EL (cell line): ENCODE measurements at places on chromosomes 2 and 18.

- no peak for DNase-seq
Measured at GRCh38 chr18:3059272-3059671, 46.3 kb upstream of the LPIN2 start.

- DNase-seq: peak; percentile 30
Measured at GRCh38 chr2:234494361-234495250, 2.3 kb downstream of the ARL4C start.

DNA sequence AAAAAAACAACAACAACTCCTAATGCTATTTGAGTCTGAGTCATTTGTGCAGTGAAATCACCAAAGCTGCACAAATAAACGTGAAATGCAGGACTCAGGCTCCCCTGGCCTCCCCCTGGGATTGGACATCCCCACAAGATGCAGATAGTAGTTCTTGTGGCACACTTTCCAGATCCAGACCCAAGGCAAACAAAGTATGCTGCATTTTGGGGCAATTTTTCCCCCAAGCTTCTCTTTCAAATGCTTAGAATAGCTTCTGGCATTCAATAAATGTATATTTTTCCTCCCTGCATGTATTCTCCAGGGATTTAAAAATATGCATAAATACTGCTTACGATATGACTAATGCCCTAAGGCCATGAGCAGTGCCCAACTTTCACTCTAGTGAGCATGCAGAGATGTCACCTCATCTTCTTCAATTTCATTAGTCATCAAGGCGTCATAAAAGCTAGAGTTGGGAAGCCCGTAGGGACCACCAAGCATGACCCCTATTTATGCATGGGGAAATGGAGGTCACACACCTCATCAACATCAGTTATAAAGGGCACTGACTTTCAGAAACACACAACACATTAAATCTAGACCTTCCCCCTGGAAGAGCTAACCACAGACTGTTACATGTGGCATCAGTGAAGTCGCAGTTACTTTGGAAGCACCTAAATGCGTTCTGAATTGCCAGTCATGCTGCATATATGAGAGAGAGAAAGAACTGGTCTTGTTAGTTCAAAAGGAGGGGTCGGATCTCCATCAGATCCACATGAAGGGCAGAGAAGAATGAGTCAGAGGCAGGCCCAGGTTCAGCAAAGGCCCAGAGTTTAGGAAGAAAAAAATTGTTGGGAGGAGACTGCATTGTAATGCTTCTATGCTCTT lies 374.1 kb downstream of the LPIN1 start:
- peak; percentile 89 for DNase-seq

DNA sequence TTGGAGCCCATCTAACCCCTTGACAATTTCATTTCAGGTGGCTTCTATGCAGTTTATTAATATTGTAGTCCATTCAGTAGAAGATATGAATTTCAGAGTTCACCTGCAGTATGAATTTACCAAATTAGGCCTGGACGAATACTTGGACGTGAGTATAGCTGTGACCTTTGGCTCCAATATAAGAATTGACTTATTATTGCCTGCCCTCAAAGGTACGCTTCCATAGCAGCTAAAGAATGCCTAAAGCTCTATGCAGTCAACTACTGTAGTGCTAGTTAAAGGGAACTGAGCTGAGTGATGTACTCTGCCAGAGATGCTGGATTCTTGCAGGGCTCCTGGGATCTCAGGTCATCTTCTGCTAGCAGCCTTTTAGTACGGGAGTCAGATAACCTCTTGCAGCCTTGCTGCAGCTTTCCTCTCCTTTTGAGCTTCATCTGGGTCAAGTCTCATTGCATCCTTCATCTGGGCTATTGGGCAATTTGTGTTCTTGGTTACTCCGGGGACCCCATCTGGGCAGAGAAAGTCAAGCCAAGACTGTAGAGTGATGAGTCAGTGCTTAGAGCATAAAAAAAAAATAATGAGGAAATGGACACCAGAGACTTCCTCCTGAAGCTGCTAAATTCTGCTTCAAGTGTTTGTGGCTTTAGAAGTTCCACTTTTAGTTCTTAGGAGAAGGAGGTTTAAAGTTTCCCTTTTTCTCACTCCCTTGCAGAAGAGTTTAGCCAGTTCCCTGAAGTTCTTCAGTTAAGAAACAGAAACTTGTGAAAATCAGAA lies 105.6 kb downstream of the PRPF40A start:
- peak; percentile 75 for DNase-seq

GRCh38 chr2:189217541-189217940 lies 38.0 kb upstream of the COL5A2 start:
- peak; percentile 78 for DNase-seq

DNA sequence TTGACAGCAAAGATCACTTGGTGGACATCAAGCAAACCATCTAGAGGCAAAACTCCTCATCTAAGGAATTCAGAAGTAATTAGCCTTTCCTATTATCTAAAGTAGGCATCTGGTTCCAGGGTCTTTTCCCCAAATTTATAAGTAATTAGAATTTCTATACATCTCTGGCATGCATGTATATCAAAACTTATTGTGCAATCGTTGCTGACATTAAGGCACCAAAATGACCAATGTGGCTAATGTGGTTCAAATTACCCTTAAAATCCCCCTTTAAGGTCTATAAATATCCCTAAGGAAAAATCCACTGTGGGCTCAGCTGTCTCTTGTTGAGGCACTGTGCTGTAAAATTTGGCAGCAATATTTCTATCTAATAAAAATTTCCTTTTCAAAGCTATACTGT lies 695.9 kb upstream of the LRRTM4 start:
- no peak for DNase-seq

DNA sequence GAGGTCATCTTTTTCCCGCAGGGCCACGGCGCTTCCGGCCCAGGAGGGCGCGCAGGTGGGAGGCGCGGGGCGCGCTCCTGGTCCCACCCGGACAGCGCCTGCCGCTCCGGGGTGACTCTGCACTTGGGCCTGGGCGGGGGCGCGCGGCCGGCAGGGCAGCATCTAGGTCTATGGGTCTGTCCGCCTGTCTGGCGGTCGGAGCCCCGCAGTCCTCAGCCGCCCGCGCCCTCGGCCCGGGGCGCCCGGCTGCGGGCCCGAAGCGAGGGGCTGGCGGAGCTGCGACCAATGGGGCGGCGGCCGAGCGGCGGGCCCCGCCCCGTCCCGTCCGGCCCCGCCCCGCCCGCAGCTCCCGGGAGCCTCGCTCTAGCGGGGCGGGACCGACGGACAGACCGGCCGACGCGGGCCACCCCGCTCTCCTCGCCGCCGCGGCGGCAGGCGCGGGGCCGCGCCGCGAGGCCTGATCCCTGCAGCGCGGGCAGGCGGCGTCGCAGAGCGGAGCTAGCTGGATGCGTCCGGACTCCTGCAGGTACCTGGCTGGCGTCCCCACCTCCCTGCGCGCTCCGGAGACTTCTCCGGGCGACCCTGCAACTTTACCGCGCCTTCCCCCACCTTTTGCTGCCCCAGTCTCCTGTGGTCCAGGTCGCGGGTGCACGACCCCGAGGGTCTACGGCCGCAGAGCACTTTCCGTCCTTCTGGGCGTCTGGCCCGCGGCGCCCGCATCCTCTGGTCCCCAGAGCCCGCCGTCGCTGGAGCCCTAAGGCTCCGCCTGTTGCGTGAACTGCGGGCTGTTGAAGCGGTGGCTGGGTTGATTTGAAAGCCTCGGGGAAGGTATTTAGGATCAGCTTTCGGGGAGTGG lies at the start of gene KCNS3:
Gene KCNS3, plus strand, starts transcription at position 387 of the 856 bp plus-strand sequence. CDS start 52,342 bp downstream, outside the sequence.
- peak; percentile 47 for DNase-seq

DNA sequence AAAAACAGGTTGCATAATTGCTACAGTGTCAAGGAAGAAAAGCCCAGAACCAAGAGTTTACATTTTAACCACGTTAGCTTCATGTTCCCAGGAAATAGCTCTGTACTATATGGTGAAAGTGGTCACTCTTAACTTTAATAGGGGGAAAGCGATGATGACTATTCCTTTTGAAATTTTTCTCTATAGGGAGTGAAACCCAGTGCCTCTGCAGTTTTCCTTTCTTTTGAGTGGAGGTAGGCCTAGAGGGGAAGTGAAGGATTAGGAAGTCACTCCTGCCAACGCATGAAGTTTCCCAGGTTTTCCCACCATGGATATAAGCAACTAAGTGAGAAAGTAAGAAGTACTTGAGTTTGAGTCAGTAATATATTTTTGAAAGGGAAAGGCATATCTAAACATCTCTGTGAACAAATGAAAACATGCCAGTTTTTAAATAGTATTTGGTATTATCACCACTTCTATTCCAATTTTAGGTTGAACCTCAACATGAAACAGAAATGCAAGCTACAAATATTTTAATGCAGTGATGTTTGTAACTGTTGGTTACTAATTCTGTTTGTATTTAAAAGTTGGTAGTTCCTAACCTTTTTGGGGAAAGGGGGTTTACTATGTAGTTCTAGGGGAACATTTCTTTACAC lies 91.9 kb downstream of the VRK2 start:
- no peak for DNase-seq

GRCh38 chr2:208064220-208064961 lies 39.1 kb upstream of the PLEKHM3 start:
- DNase-seq: peak; percentile 91

DNA sequence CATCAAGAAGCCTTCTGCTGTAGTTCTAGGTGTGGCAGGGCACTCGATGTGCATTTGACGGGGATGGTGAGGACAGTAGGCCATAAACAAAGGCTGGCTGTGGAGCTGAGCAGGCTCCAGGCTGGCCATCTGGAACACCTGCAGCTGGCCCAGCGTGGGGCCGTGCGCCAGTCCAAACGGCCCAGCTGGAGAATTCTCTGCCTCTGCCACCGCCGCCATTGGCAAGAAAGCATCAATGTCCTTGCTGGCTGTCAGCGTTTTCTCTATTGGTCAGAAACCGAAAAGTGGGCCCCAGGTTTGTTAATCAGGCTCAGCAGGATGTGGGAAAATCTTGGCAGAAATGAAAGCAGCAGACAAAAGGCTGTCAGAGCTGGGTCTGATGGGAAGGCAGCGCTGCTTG lies 24.0 kb upstream of the CTIF start:
- no peak for DNase-seq

DNA sequence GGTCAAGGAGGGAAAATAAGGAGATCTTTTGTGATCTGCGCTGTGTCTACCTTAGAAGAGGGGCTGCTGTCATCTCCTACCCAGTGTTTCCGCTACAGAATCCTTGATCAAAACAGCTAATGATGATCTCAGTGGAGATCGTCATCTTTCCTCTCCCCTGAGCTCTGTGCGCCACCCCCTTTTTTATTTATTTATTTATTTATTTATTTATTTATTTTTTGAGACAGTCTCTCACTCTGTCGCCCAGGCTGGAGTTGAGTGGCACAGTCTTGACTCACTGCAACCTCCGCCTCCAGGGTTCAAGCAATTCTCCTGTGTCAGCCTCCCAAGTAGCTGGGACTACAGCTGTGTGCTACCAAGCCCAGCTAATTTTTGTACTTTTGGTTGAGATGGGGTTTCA lies 55.5 kb downstream of the SERTAD2 start:
- DNase-seq: no peak

DNA sequence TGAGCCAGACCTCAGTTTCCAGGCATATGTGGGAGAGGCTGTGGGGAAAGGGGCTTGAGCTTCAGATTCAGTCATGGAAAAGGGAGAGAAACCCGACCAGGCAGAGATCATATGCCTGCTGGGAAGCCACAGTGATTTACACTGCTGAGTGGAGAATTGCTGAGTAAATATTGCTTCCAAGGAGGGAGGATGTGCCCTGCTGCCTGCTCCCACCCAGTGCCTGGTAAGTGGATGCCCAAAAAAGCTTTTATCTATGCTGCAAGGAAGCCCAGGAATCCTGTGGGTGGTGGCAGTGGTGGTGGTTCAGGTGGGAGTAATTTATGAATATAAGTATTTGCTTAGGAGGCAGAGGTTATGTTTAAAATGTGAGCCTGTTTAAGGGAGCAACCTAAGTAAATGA lies 39.5 kb downstream of the INO80C start:
- DNase-seq: no peak

GRCh38 chr18:58249712-58250111 lies 205.7 kb downstream of the NEDD4L start:
- no peak for DNase-seq

GRCh38 chr2:26848336-26849055 lies 564 bp downstream of the DPYSL5 start:
- peak; percentile 17 for DNase-seq

DNA sequence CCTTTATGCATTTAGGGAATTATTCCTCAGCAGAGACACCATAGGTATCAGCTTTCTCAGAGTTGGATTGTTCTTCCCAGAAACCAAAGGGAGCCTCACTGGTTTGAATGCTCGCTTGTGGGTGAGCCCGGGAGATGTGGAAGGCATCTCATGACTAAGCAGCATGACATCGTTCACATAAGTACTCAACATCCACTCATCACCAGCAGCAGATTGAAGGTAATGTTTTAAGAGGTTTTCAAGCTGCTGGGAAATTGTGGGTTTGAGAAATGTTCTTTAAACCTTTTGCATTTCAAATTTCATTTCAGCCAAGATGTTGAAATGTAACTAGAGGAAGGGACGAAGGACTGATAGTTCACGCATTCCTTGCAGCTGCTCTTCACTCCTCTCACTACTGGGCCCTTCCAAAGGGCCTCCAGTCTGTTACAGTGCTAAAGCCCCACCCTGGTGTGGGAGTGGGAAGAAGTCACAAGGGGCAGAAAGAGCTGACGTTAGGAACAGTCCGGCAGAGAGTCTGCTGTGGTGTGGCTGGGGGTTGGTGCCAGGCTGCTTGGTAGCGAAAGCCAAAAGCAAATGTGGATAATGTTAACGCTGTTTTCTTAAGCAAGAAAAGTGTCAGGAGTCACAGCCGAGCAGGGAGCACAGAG lies 324.5 kb upstream of the EPHA4 start:
- DNase-seq: peak; percentile 70

GRCh38 chr2:154556146-154556545 lies 142.3 kb upstream of the KCNJ3 start:
- DNase-seq: no peak

DNA sequence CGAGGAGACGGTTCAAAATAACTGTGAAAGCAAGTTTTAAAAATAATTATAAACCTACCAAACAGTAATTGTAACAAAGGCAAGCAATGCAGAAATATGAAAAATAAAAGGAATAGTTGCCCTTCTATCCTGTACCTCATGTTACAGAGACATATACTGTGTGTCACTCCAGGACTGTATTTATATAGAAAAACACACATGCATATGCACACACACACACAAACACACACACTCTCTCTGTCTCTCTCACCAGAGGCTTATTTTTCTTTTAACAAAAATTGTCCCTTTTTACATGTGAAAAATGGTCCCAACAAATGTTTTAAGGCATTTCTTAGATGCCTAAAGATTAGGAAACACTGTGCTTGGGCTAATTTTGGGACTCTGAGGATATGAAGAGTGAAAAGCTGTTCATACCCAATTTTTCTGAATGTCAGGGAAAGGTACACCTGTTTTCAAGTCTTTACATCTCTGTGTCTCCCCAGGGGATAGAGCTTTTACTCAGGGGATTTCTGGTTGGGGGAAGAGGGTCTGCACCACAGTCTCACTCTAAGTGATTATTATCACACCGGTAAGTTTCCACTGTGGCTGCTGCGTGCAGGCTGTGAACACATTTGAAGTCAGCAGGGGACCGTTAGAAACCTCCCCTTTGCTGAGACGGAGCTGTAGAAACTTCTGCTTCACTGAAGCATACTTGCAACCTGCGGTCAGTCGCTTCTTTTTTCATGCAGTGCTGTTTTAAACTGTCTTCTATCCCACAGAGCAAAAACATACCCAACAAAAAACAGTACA lies 51.4 kb upstream of the SPAG16 start:
- no peak for DNase-seq
